Activated CD4-positive, alpha-beta memory T cell treated with anti-CD3 and anti-CD28 coated beads for 36 hours (primary cell): ENCODE measurements at places on chromosomes 3 and 15.

DNA sequence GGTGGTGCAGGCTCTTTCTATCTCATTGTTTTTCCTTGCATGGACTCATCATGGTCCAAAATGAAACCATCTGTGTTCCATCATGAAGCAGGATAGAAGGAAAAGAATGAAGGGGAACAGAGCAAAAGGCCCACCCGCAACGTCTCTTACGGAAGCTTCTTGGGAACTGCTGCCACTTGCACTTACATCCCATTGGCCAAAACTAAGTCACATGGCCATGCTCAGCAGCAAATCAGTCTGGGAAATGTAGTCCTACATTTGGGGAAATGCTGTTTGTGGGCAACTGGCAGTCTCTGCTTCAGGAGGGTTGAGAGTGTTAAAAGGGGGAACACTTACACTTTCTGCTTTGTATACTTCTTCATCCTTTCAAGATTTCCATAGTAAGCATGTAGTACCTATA, 191.6 kb downstream of the SV2B start:
- H3K4me1 ChIP-seq = no peaks in the 10 kb centered on the region
- no peak overlapping the region for H3K27ac ChIP-seq
- no peaks in the 10 kb centered on the region for H3K36me3 ChIP-seq
- peak overlapping the region; percentile 6 for H3K4me3 ChIP-seq
- H3K27me3 ChIP-seq = peaks cover 2% of the 10 kb centered on the region

GRCh38 chr3:155325263-155325835, 31.9 kb upstream of the STRIT1 start:
- no peak overlapping the region for H3K27ac ChIP-seq
- no peaks in the 10 kb centered on the region for H3K36me3 ChIP-seq
- no peaks in the 10 kb centered on the region for H3K4me1 ChIP-seq
- H3K4me3 ChIP-seq = no peak overlapping the region
- DNase-seq = no peak

- DNase-seq = no peak
- H3K4me3 ChIP-seq = no peak overlapping the region
- H3K27me3 ChIP-seq = peaks cover 6% of the 10 kb centered on the region
Observed at GRCh38 chr3:125398952-125399351, 23.8 kb upstream of the ZNF148 start.

DNA sequence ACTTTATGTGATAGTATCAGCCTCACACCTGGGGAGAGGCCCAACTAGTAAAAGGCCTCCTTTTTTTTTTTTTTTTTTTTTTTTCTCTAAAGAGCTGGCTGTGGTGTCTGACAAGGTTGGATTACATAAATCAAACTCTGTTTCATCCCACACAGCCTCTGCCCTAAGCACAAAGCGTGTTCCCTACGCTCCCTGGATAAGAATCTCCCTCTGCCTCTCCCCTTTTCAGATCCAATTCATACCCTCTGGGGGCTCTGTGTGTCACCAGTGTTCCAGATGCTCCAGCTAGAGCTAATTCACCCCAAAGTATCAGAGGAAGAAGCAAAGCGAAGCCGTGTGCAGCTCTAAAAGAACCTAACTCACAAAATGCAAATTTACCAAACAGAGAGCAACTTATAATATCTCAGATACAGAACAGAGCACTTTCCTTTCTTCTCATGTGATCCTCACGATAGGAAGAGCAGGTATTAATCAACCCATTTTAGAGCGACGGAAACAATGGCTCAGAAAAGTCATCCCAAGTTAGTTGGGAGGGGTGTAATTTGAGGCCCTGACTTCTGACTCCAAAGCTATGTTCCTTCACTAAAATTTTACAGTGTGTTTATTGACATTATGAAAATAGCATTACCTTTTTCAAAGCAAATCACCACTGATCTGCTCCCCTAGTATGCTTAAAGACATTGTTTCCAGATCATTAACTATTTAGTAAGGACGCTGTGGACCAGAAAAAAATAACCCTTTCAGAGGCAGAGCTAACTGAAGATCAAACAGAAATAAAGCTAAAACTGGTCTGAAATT, 12.4 kb downstream of the BMF start:
- peaks cover 49% of the 10 kb centered on the region for H3K4me1 ChIP-seq
- H3K27me3 ChIP-seq = no peaks in the 10 kb centered on the region
- H3K36me3 ChIP-seq = no peaks in the 10 kb centered on the region
- peak overlapping the region; percentile 44 for H3K27ac ChIP-seq
- no peak overlapping the region for H3K4me3 ChIP-seq
- no peak for DNase-seq

DNA sequence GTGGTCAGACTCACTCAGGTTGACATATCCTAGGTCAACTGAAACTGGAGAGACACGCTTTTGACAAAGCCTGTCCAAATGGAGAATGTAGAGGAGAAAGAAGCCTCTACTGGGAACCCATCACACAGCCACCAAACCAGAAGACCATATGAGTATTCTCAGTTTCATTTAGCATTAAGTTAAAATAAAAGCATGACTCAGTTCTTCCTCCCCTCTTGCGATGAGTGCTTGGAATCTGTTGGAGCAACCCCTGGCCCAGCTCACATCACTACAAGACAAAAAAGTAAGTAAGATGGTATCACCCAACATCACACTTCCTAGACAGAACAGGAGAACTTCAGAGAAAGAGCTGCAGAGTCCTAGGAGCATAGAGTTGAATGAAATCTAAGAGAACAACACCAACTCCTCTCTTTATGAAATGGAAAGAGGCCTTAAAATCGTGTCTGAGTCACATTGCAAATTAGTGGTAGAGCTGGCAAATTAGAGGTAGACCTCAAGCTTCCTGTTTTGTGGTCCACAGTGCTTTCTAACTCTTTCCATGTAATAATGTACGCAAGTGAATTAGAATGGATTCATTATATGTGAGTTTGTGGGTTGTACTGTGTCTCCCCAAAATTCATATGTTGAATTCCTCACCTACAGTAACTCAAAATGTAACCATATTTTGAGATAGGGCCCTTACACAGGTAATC, 51.2 kb downstream of the FGF12 start:
- H3K27me3 ChIP-seq = peaks cover 3% of the 10 kb centered on the region
- peak; percentile 26 for DNase-seq
- H3K36me3 ChIP-seq = no peaks in the 10 kb centered on the region

DNA sequence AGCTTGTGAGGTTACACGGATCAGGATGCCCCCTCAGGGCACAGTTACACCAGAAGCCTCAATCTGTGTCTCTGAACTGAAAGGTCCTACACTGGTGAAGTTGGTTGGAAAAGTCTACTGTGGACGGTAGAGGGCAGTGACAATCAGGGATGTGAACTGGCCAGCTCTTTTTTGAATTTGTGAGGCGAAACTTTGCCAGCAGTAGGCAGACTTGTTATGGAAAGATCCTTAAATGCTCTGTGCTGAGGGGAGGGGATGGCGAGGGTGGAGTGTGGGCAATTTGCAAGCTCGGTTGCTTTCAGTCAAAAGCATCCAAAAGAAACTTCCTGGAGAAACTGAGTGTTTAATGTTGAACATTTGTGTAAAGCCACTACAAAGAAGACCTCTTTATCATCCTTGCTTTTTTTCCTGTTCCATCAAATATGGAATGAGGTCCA, 127.4 kb upstream of the ABHD17C start:
- H3K4me1 ChIP-seq = peaks cover 3% of the 10 kb centered on the region
- DNase-seq = peak; percentile 29
- H3K4me3 ChIP-seq = no peak overlapping the region
- H3K27ac ChIP-seq = no peak overlapping the region

GRCh38 chr3:197513953-197514785, 41.6 kb downstream of the BDH1 start:
- peak overlapping the region; percentile 26 for H3K27ac ChIP-seq
- H3K4me1 ChIP-seq = peaks cover 15% of the 10 kb centered on the region
- H3K36me3 ChIP-seq = peaks cover 42% of the 10 kb centered on the region

DNA sequence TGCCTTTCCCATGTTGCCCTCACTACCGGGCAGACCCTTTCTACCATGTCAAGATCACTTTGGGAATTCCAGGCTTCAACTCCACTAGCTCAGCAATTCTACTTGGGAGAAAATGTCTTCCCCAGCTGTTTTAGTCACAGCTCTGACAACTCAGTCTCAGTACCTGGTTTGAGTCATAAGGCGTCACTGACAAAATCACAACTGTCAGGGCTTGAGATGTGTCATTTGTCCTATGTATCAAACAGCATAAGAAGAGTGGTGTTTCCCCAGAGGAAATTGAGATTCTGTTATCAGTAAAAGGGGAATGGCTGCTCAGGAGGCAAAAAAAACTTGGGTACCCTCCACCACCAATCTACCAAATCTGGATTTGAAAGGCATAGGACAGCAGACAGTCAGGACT, 594.9 kb upstream of the SUCLG2 start:
- no peak overlapping the region for H3K27ac ChIP-seq
- H3K4me3 ChIP-seq = no peak overlapping the region
- DNase-seq = peak; percentile 44
- peaks cover 7% of the 10 kb centered on the region for H3K36me3 ChIP-seq
- H3K4me1 ChIP-seq = peaks cover 4% of the 10 kb centered on the region

DNA sequence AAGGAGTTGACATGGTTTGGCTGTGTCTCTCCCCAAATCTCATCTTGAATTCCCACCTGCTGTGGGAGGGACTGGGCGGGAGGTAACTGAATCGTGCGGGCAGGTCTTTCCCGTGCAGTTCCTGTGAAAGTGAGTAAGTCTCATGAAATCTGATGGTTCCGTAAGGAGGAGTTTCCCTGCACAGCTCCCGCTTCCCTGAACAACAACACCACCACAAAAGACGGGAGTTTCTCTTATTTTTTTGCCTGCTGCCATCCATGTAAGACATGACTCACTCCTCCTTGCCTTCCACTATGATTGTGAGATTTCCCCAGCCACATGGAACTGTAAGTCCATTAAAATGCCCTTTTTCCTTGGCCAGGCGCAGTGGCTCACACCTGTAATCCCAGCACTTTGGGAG, 22.7 kb downstream of the XXYLT1 start:
- DNase-seq = no peak
- no peak overlapping the region for H3K4me3 ChIP-seq
- H3K36me3 ChIP-seq = peaks cover 6% of the 10 kb centered on the region
- no peaks in the 10 kb centered on the region for H3K27me3 ChIP-seq

DNA sequence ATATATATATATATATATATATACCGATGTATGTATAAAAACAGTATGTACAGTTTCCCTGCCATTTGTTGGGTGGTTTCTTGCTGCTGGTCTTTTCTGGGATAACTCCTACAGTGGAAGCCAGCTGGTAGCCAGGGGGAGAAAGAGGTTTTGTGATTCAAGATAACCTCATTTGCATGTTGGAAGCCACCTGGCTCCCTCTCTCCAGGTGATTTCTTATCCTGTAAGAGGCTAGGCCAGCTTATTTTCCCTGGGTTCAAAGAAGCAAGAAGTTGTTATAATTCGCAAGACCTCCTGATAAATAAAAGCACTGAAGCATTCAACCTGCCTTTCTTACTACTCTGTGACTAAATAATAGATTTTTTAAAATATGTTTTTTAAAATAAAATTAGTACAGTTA, 443.3 kb downstream of the VGLL3 start:
- no peaks in the 10 kb centered on the region for H3K27me3 ChIP-seq
- H3K36me3 ChIP-seq = no peaks in the 10 kb centered on the region
- no peak overlapping the region for H3K4me3 ChIP-seq
- DNase-seq = no peak
- no peak overlapping the region for H3K27ac ChIP-seq

DNA sequence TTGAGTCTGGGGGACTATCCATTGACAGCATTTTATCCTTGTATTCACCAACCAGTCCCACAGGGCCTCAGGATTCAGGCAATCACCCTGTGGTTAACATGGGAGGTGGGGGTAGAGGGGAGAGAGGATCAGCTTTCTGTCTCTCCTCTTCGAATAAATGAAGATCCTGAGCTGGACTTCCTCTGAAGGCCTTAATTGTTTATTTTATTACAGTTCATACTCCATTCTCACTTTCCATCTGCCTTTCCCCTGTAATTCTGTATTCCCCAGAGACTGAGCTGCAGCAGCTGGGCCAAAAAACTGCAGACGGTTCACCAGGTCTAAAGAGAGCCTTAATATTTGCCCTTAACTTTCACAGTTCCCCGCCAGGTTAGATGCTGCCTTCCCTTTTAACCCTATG, 11.9 kb downstream of the TAGLN3 start:
- no peaks in the 10 kb centered on the region for H3K27me3 ChIP-seq
- H3K4me1 ChIP-seq = peaks cover 15% of the 10 kb centered on the region
- H3K27ac ChIP-seq = no peak overlapping the region
- no peak for DNase-seq
- no peaks in the 10 kb centered on the region for H3K36me3 ChIP-seq
